ENCODE measurements at places on chromosomes 7 and 10. TPM values are rescaled to one million over a fixed set of nuclear protein-coding genes. Genes with fewer than 3 reads are reported as not detected.

MAGI2 gene
- 0.40 TPM for total RNA-seq

CALCR gene
- not detected for total RNA-seq

GPR15LG gene
- total RNA-seq: not detected

WDR86 gene
- total RNA-seq: 0.15 TPM

FAM24A gene
- total RNA-seq: not detected

TWIST1 gene
- total RNA-seq: 3.6 TPM

IDI2 gene
- not detected for total RNA-seq

UNC5B gene
- 1.8 TPM for total RNA-seq

CHAT gene
- not detected for total RNA-seq

VTI1A gene
- total RNA-seq: 13.1 TPM

CALU gene
- 149 TPM for total RNA-seq

EPO gene
- not detected for total RNA-seq
